ENCODE measurements at places on chromosomes 2 and 18.

GRCh38 chr2:48617618-48618017, at the start of gene GTF2A1L:
GTF2A1L (plus strand) TSS chr2:48617856; CDS start chr2:48617875, 19 bp downstream.
- no peak for DNase-seq

- no peak for DNase-seq
Observed at GRCh38 chr2:136787970-136788369, 22.6 kb downstream of the THSD7B start.

- peak; percentile 87 for DNase-seq
Observed at GRCh38 chr2:105369777-105370690, 28.8 kb downstream of the FHL2 start.

DNA sequence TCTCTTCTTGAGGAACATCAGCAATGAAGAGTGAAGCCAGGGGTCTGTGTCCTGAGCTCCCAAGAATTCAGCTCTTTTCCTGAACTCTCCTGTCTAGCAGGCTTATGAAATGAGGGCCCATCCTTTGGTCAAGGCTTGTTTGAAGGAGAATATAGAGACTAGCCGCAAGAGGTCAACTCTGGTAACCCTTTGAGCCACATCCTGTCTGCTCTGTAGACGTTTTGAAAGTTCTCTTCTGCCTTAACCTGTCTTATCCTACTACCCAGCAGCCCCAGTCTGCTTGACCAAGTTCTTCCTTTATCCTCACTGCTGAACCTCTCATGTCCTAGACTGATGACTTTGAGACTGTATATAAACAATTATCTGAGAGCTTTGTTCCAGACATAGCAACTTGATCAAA, 5.4 kb downstream of the SEMA4F start:
- no peak for DNase-seq

DNA sequence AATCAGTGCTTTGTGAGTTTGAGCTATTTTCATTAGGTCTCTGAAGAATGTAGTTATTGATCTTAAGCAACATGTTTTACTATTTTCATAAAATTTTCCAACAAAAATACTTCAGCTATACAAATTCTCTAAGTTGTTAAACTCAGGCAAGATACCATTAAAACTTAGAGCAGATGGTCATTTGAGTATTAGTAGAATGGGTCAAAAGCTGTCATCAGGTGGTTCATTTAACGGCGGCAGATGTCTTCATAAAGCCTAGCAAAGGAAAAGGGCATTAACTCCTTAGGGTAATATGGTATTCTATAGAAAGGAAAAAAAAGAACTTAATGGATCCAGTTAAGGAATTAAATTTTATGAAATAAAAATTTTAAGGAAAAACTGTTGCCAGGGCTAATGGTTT, 19.2 kb downstream of the MIB1 start:
- DNase-seq, result no peak

- no peak for DNase-seq
Observed at GRCh38 chr2:170227507-170227947, 49.6 kb downstream of the MYO3B start.

Measured in erythroblast (primary cell).